ENCODE measurements at places on chromosomes 7 and 10.

DNA sequence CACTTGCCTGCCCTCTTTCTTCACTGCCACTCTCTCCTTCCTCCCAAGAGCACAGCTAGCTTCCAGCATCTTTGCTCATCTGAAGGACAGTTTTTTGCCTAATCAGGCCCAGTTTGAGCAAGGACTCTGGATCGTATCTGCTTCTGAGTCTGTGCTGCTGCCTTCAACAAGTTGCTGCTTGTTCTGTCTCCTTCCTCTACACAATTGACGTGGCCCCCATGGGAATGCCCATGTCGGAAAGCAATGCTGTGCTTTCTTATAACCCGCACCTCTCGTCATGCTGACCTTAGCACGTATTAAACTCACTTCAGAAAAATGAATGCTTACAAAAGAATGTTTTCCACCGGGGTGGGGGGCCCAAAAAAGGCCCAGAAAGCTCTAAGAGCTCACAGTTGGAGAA lies 324.7 kb upstream of the C7orf33 start:
- DNase-seq: no peak
- H3K36me3 ChIP-seq: no peaks in the 10 kb centered on the region
- H3K27ac ChIP-seq: no peak overlapping the region

DNA sequence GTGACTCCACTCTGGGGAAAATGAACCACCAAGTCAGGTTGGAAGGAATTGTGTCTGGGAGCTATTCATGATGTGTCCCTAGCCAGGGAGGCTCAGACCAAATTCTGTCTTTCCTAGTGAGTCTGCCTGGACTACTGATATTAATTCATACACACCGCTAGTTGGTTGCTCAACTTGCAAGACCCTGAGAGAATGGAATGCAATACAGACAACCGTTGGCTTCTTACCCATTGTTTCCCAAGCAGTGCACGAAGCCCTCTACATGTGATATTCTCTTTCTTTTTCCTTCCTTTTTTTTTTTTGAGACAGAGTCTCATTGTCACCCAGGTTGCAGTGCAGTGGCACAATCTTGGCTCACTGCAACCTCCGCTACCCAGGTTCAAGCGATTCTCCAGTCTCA lies 19.4 kb upstream of the SRGN start:
- no peak for DNase-seq
- H3K4me3 ChIP-seq: no peak overlapping the region
- no peak overlapping the region for H3K27ac ChIP-seq
- H3K27me3 ChIP-seq: no peaks in the 10 kb centered on the region

DNA sequence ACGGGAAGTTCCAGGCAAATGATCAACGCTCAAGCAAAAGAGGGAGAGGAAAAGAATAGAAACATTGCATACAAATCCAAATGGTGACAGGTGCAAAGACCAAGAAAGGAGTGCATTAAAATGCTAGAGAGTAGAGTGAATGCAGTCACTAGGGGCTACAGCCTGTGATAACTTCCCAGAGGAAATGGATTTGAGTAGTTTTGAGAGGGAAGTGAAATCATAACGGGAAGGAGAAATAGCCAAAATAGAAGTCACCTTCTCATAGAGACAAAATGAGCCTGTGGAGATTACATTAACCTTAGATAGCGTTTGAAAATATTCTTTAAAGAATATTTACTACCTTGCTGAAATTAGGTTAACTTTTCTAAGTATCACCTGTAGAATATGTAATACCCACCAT lies 26.5 kb downstream of the NUP42 start:
- no peaks in the 10 kb centered on the region for H3K4me1 ChIP-seq
- DNase-seq: no peak
- peaks cover 11% of the 10 kb centered on the region for H3K27me3 ChIP-seq
- H3K4me3 ChIP-seq: no peak overlapping the region
- H3K36me3 ChIP-seq: no peaks in the 10 kb centered on the region
- no peak overlapping the region for H3K27ac ChIP-seq

DNA sequence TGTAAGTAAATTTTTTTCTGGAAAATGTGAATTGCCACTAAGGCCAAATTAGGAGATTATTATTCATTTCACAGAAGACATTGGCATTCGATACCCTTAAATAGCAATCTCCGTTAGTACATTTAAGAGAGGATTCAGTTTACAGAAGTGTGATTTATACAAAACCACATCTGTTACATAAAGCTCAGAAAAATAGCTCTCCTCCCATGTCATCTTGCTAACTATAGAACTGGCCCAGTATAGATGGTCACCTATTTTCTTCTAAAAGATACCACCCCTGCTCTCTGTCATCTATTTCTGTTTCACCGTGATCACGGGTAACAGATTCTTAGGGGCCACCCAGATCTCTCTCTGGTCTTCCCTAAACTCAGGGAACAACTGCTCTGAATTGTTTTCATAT lies 119.1 kb downstream of the HIP1 start:
- H3K27me3 ChIP-seq: no peaks in the 10 kb centered on the region
- H3K4me1 ChIP-seq: peaks cover 35% of the 10 kb centered on the region

DNA sequence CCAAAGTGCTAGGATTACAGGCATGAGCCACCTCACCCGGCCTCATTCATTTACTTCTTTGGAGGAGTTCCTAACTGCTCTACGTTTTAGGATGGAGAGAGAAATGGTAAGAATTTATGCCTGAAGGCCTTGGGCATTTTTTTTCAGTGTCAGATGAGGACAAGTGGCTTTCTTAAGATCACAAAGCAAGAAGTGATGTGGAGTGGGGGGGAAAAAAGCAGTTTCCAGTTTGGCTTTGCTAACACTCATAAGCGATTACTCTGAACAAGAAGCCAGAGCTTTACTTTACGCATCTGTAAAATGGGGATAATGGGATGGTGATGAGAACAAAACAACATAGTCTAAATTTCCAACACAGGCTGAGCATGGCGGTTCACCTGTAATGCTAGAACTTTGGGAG lies 2.6 kb upstream of the PPIA start:
- H3K4me3 ChIP-seq: no peak overlapping the region
- peaks cover 16% of the 10 kb centered on the region for H3K4me1 ChIP-seq
- no peaks in the 10 kb centered on the region for H3K27me3 ChIP-seq

GRCh38 chr10:3123571-3124411 lies 48.8 kb downstream of the PITRM1 start:
- no peaks in the 10 kb centered on the region for H3K4me1 ChIP-seq
- peaks cover 15% of the 10 kb centered on the region for H3K36me3 ChIP-seq
- DNase-seq: no peak
- no peaks in the 10 kb centered on the region for H3K27me3 ChIP-seq
- H3K27ac ChIP-seq: no peak overlapping the region
- no peak overlapping the region for H3K4me3 ChIP-seq

DNA sequence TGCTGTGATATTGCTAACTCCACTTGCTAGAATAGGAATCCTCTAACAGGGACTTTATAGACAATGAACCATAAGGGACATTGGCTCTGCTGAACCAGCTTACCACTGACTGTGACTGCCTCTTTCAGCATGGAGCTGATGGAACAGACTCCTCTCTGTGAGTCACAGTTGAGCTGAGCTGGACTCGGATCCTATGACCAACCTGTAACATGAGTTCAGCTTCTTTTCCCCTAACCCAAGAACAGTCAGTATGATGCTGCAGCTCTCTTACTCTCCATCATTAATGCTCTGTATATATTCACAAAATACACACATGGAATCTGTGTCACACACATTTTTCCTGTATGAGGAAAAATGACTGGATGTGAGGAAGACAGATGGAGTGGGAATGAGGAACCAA lies 177.9 kb upstream of the BET1 start:
- no peaks in the 10 kb centered on the region for H3K27me3 ChIP-seq
- H3K27ac ChIP-seq: no peak overlapping the region
- H3K36me3 ChIP-seq: no peaks in the 10 kb centered on the region
- no peaks in the 10 kb centered on the region for H3K4me1 ChIP-seq
- no peak overlapping the region for H3K4me3 ChIP-seq

- H3K27ac ChIP-seq: no peak overlapping the region
- peaks cover 37% of the 10 kb centered on the region for H3K27me3 ChIP-seq
- no peak overlapping the region for H3K4me3 ChIP-seq
- H3K36me3 ChIP-seq: no peaks in the 10 kb centered on the region
Observed at GRCh38 chr7:98352621-98353020, 48.3 kb downstream of the BAIAP2L1 start.

GRCh38 chr10:112054516-112054915 lies 129.0 kb downstream of the GPAM start:
- H3K36me3 ChIP-seq: no peaks in the 10 kb centered on the region
- DNase-seq: no peak
- H3K4me1 ChIP-seq: no peaks in the 10 kb centered on the region
- H3K4me3 ChIP-seq: no peak overlapping the region

GRCh38 chr10:100480002-100480401 lies 17.2 kb downstream of the WNT8B start:
- H3K27me3 ChIP-seq: peaks cover 39% of the 10 kb centered on the region
- no peak overlapping the region for H3K27ac ChIP-seq
- H3K36me3 ChIP-seq: no peaks in the 10 kb centered on the region

- no peak overlapping the region for H3K4me3 ChIP-seq
- H3K27me3 ChIP-seq: no peaks in the 10 kb centered on the region
Observed at GRCh38 chr7:24799506-24799905, 42.2 kb upstream of the GSDME start.

- no peak for DNase-seq
- no peaks in the 10 kb centered on the region for H3K27me3 ChIP-seq
- no peak overlapping the region for H3K27ac ChIP-seq
- no peaks in the 10 kb centered on the region for H3K4me1 ChIP-seq
Observed at GRCh38 chr7:114450431-114450830, 35.8 kb downstream of the FOXP2 start.

DNA sequence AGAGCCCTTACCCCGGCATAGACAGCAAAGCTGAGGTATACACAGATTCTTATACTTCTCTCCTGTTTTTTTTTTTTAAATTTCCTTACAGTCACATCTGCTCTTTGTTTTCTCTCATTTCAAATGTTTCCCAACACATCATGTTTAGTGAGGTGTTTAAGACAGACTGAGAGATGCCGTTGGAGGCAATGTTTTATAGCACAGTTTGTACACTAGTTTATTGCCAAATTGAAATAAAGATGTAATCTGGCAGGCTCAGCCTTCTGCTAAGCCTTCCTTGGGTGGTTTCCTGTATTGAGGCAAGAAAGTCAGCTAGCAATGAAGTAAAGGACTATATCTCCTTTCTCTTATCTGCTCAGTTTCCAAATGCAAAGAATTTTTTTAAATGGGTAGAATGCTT lies 393.4 kb downstream of the SORCS1 start:
- no peaks in the 10 kb centered on the region for H3K36me3 ChIP-seq
- no peaks in the 10 kb centered on the region for H3K27me3 ChIP-seq
- no peak overlapping the region for H3K27ac ChIP-seq
- H3K4me1 ChIP-seq: no peaks in the 10 kb centered on the region

GRCh38 chr7:111511845-111512244 lies 50.4 kb downstream of the IMMP2L start:
- no peaks in the 10 kb centered on the region for H3K27me3 ChIP-seq
- no peak overlapping the region for H3K4me3 ChIP-seq
- H3K36me3 ChIP-seq: no peaks in the 10 kb centered on the region
- no peak for DNase-seq
- no peak overlapping the region for H3K27ac ChIP-seq

- H3K27me3 ChIP-seq: peaks cover 81% of the 10 kb centered on the region
- no peak within 1 kb of the TSS for H3K27ac ChIP-seq
- H3K4me1 ChIP-seq: peaks cover 7% of the 10 kb centered on the region
- no peak for DNase-seq
Observed at GRCh38 chr7:33905389-33906032, at the start of gene BMPER. Gene BMPER, plus strand, starts transcription at chr7:33905539. Its CDS starts 75 bp downstream, at chr7:33905614.

- H3K27ac ChIP-seq: no peak overlapping the region
- no peak overlapping the region for H3K4me3 ChIP-seq
- no peaks in the 10 kb centered on the region for H3K36me3 ChIP-seq
- no peaks in the 10 kb centered on the region for H3K27me3 ChIP-seq
Observed at GRCh38 chr7:80272560-80273239, 138.1 kb downstream of the GNAI1 start.

GRCh38 chr10:90787393-90788198 lies 70.2 kb downstream of the HTR7 start:
- H3K4me1 ChIP-seq: no peaks in the 10 kb centered on the region
- no peak overlapping the region for H3K27ac ChIP-seq
- no peaks in the 10 kb centered on the region for H3K36me3 ChIP-seq
- no peak for DNase-seq
- peaks cover 61% of the 10 kb centered on the region for H3K27me3 ChIP-seq
- no peak overlapping the region for H3K4me3 ChIP-seq

DNA sequence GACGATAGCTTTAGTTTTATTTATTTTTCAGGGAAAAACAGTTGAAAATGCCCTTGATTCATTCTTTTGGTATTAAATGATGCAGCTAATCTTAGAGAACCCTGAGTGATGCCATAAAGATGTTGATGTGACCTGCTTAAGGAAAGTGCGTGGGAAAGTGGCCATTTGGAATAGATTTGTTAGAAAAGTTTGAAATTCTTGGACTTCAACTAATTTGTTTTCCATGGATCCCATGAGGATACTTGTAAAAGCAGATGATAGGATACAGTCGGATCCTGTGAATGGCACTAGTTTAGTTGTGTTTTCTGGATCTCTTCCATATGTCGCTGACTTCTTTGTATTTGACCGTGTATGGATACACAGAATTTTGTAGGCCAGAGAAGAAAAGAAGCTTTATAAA lies 69.0 kb downstream of the SEPTIN7 start:
- no peak overlapping the region for H3K27ac ChIP-seq
- peaks cover 32% of the 10 kb centered on the region for H3K4me1 ChIP-seq
- DNase-seq: no peak
- H3K36me3 ChIP-seq: peaks cover 37% of the 10 kb centered on the region

- peaks cover 90% of the 10 kb centered on the region for H3K27me3 ChIP-seq
- DNase-seq: no peak
- H3K27ac ChIP-seq: no peak overlapping the region
Observed at GRCh38 chr10:132096223-132096622, 30.5 kb downstream of the JAKMIP3 start.

DNA sequence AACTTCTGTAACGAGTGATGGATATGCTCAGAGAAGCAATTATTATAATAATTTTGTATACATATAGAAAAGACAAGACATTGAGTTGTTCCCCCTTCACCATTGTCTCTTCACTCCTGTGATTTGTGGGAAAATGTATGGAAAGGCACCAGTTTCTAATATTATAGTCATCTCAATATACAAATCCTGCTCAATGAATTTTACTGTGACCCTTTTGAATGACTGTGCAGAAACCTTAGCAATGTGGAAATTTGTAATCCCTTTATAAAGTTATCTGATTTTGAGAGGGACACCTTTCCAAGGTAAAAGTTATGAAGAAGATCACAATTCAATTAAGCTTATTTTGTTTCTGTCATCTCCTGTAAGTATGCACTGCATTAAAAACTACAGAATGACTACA lies 74.3 kb upstream of the DKK1 start:
- no peak for DNase-seq
- H3K36me3 ChIP-seq: no peaks in the 10 kb centered on the region
- H3K27ac ChIP-seq: no peak overlapping the region
- H3K4me1 ChIP-seq: no peaks in the 10 kb centered on the region
- no peaks in the 10 kb centered on the region for H3K27me3 ChIP-seq
- no peak overlapping the region for H3K4me3 ChIP-seq

GRCh38 chr7:29177963-29178600 lies 16.5 kb upstream of the CHN2 start:
- DNase-seq: no peak
- no peaks in the 10 kb centered on the region for H3K4me1 ChIP-seq
- no peaks in the 10 kb centered on the region for H3K27me3 ChIP-seq
- H3K36me3 ChIP-seq: peaks cover 2% of the 10 kb centered on the region
- H3K4me3 ChIP-seq: no peak overlapping the region

GRCh38 chr10:117681104-117681503 lies 138.6 kb downstream of the EMX2 start:
- H3K36me3 ChIP-seq: no peaks in the 10 kb centered on the region
- no peak for DNase-seq
- H3K27ac ChIP-seq: no peak overlapping the region
